A549 treated with GW870086 at 1 μM for 4 hours (cell line): ENCODE measurements at places on chromosomes 11 and 22. TPM values are rescaled to one million over a fixed set of nuclear protein-coding genes. Genes with fewer than 3 reads are reported as not detected.

The GNAZ gene
- 1.9 to 3.0 TPM (median 2.5 TPM) in 5 replicates for total RNA-seq

The NELL1 gene
- not detected in 5 replicates for total RNA-seq

The OR6M1 gene
- total RNA-seq = not detected in 5 replicates

The APOL3 gene
- total RNA-seq = not detected in 5 replicates

The GNG3 gene
- total RNA-seq = not detected in 5 replicates

The KRTAP5-2 gene
- total RNA-seq = not detected in 5 replicates

The CASP1 gene
- total RNA-seq = 0.11 to 0.56 TPM (median 0.29 TPM) in 4 of 5 replicates, not detected in the other

The SIAE gene
- 12.0 to 16.7 TPM (median 15.0 TPM) in 5 replicates for total RNA-seq

The CD81 gene
- total RNA-seq = 294 to 435 TPM (median 394 TPM) in 5 replicates
